ENCODE measurements at places on chromosomes 2 and 18.

- DNase-seq, result no peak
Measured at GRCh38 chr2:131801210-131801744, 273.6 kb downstream of the CCDC74A start.

- no peak for DNase-seq
Measured at GRCh38 chr18:41647914-41648313, 307.1 kb upstream of the PIK3C3 start.

- DNase-seq, result no peak
Measured at GRCh38 chr18:9835825-9836224, 49.9 kb upstream of the TXNDC2 start.

- no peak for DNase-seq
Measured at GRCh38 chr2:62660582-62661262, 44.8 kb upstream of the EHBP1 start.

DNA sequence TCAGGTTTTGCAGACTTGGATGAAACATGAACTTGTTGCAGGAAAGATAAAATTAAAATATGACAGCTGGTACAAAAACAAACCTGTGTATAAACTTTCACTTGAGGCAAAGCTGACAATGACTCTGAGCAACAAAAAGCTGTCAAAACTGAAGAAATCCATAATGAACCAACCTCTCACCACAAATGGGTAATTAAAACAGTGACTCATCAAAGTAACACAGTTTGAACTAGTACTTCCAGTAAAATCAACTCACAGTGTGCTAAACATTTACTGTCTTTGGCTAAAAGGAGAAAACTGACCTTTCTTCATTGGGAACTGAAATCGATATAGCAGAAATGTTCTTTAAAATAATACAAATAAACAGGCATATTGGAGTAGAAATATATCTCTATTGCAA lies 209.7 kb downstream of the WDPCP start:
- DNase-seq, result no peak

GRCh38 chr2:147173798-147174197 lies 671.0 kb upstream of the ACVR2A start:
- no peak for DNase-seq

DNA sequence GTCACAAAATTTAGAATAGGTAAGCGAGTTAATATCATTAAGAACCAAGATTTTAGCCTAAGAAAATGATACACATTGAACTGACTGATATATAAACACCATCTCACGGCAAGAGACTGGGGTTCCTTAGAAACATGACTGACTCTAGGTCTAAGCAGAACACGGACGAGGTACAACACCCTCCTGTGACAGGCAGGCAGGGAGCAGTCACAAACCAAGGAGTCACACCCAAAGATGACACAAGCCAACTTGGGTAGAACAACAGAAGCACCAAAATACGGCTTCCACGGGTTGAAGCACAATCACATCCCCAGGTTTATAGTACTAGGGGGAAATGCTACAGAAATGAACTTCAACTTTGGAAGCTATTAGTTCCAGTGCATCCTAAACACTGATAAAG lies 24.3 kb downstream of the HDLBP start:
- DNase-seq, result no peak

- no peak for DNase-seq
Measured at GRCh38 chr2:144431392-144431783, 88.5 kb downstream of the ZEB2 start.

DNA sequence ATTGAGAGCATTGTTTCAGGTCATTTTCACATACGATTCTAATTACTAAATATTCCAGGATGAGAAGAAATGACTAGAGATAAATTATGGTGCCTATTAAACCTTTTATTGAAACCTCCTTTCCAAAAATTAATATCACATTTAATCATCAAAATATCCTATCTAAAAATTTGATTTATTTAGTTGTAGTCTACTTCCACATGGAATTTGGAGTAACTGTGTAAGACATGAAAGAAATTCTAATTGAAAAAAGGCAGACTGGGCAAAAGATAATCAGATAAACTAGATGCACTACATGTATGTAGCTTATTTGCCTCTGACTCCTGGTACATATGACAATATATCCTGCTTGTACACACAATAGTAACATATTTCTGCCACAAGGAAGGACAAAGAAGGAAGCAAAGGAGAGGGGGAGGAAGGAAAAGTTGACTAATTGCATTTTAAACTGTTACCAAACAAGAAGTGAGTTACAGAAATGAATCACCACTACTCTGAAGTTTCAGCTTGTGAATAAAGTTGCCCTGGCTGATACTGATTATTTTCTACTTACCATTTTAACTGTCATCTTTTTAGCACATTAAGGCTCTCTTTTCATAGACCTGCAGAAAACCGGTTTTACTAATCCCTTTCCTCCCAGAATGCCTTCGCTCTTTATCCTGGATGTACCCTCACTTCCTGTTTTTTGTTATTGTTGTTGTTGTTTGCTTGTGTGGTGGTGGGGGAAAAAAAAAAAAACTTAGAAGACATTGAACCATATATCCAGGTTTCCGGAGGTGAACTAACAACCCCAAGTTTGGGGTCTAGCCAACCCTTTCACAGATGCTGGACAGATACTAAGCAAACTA lies 28.4 kb downstream of the NRXN1 start:
- no peak for DNase-seq

DNA sequence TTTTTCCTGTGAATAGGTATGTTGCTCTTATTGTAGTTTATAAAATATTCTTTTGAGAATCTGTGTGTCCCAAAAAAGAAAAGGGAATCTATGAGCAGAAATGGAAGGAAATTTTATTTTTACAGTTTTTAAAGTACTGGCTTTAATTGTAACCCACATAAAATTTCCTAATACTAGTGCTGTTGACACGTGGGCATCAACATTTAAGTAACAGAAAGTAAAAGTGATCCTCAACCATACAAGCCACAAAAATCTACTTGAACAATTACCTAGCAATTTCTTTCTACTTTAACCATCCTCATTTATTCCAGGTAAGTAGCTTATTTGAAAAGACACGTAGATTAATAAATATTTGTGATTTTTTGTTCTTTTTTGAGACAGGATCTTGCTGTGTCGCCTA lies 62.0 kb downstream of the MAP3K20 start:
- no peak for DNase-seq

DNA sequence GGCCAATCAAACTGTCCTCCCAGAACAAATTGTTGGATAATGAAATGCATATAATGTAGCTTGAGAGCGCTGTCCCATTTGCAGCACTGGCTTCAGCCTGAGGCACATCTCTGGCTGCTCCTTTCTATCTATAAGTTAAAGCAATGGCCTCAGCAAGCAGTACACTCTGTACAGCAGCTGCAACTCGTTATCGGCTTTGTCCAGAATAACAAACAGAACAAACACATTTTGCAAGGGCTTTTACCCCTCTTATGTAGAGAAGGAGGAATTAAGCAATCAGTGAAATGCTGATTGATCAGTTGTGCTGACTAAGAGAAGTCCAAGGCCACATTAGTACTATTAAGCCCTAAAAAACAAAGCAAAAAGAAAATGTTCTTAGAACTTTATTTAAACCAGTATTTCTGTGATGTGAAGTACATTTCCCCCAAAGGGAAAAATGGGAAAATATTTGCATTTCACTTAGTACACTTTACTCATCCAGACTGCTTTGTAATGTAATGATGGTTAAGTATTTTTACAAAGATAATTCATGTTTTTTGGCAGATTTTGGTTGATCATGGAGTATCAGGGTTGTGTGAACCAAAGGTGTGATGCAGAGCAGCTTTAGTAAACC lies 15.0 kb upstream of the CPS1 start:
- DNase-seq, result no peak

GRCh38 chr2:72665448-72665847 lies 160.4 kb downstream of the EXOC6B start:
- no peak for DNase-seq

DNA sequence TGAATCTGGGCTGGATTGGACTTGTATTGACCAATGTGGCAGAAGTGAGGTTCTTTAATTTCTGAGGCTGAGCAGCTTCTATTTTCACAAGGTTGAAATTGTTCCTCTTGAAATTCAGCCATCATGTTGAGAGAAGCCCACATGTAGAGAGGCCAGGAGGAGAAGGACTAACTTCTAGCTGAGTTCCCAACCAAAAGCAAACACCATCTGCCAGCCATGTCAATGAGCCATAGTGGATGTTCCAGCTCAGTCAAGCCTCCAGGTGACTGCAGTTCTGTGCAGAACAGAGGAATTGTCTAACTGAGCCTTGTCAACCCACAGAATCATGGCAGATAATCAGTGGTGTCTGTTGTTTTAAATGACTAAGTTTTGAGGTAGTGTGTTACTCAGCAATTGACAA lies 110.6 kb upstream of the ACVR1 start:
- DNase-seq, result no peak

DNA sequence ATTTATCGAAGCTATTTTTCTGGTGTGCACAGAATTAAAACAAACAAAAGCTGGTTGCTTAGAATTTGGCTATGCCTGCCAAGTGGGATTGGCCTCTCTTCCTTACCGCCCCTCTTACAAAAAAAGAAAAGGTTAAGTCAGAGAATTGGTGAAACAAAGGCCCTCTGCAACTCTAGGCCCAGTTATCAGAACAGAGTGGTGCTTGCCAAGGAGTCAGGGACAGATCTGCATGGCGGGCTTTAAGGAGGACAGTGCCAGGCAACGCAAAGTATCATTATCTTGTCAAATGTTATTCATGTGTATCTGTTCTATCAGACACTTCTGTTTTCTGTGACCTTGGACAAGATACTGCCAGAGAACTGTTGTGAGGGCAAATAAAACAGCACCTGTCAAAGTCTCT lies 78.3 kb downstream of the TGIF1 start:
- no peak for DNase-seq

DNA sequence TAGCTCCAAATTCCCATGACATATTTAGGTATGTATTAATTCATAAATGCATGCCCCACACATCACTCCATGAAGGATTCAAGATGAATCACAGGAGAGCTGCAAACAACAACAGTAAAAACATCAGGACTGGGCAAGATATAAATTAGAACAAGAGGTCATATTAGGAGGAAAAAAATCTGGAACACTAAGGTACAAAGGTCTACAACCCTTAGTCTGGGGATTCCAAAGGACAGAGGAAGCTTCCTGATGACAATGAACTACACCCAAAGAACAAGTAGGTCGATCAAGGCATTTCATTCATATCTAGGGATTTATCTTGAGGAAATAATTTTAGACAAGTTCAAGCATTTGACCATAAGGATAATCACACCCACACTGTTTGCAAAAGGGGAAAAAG lies 14.5 kb downstream of the VPS4B start:
- DNase-seq, result no peak

GRCh38 chr2:3162442-3163077 lies 215.1 kb downstream of the EIPR1 start:
- DNase-seq, result no peak

DNA sequence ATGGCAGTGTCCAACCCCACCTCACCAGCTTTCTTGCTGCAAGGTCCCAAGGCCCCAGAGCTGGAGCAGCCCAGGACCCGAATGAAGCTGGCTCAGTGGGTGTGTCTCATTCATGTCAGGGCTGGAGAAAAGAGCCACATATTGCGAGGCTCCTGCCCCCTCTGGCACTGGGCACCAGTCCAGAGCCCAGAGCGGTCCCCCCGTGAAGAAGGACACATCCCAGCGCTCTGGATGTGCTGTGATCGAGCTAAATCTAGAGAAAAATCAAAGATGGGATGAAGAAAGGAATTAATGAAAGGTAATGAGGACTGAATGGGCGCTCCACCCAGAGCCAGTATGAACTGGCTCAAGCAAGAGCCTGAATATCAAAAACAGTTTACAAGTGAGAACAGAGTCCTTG lies 13.3 kb upstream of the MPV17 start:
- DNase-seq, result no peak

- no peak for DNase-seq
Measured at GRCh38 chr2:1651121-1652033, 92.9 kb downstream of the PXDN start.

- no peak for DNase-seq
Measured at GRCh38 chr2:239323447-239323846, 77.4 kb downstream of the HDAC4 start.

GRCh38 chr18:52319424-52319983 lies 20.5 kb upstream of the DCC start:
- no peak for DNase-seq

DNA sequence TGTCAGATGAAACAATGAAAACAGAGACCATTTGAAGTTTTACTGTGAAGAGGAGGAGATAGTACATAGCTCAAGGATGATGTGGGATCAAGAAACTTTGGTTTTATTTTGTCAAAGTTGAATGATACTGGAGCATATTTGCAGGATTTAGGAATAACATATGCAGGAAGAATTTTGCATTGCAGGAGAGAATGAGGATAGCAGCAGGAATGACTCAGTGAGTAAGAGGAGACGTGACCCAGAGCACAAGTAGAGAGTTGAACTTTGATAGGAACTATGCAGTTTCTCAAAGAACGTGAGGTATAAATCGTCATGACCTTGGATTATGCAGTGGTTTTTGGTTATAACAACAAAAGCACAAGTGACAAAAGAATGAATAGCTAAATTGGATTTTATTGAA lies 47.7 kb downstream of the MAPRE2 start:
- no peak for DNase-seq

- no peak for DNase-seq
Measured at GRCh38 chr2:180876506-180876905, 103.9 kb upstream of the UBE2E3 start.

DNA sequence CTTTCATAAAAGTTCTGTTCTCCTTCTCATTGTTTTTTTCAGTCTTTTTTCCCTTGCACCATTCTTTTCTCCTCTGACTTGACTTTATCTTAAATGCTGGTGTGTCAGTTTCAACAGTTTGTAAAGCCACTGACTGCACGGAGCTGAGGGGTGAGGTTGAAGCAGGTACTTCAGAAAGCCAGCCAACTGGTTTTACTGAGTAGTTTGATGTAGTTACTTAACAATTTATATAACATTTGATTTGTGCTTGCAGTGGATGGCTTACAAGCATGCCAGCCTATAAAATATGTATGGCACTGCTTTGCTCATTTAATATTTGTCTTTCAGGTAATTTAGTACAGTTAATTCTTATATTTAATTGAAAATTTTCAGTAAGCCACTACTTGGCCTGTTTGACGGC lies 55.4 kb downstream of the FAM171B start:
- no peak for DNase-seq

DNA sequence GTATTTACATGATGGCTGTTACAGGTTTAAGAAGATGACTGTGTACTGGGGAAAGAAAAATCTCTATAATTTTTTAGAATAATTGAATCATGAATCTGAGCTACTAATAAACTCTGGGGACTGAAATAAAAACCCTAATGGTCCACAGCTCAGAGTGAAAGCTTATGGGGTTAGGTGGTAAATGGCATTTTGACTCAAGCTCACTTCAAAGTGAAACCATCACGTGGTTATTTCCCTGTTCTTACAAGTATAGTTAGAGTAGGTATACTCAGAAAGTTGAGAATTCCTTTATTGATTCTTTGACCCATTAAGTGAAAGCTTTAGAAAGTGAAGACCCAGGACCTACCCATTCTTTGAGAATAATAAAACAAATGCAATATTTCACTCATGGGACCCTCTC lies 626.2 kb upstream of the SETBP1 start:
- no peak for DNase-seq

GRCh38 chr2:5991305-5991968 lies 299.3 kb downstream of the SOX11 start:
- no peak for DNase-seq
